ENCODE measurements at places on chromosomes 13 and 19.

GRCh38 chr19:18422530-18423191 is 3.5 kb downstream of the SSBP4 start:
- no peak for DNase-seq

GRCh38 chr13:75872980-75873379 is 236.8 kb downstream of the LMO7 start:
- no peak for DNase-seq

- DNase-seq: no peak
Observed at GRCh38 chr19:6384381-6384780, 8.6 kb downstream of the GTF2F1 start.

GRCh38 chr13:102626928-102627327 is 30.1 kb downstream of the TPP2 start:
- no peak for DNase-seq

DNA sequence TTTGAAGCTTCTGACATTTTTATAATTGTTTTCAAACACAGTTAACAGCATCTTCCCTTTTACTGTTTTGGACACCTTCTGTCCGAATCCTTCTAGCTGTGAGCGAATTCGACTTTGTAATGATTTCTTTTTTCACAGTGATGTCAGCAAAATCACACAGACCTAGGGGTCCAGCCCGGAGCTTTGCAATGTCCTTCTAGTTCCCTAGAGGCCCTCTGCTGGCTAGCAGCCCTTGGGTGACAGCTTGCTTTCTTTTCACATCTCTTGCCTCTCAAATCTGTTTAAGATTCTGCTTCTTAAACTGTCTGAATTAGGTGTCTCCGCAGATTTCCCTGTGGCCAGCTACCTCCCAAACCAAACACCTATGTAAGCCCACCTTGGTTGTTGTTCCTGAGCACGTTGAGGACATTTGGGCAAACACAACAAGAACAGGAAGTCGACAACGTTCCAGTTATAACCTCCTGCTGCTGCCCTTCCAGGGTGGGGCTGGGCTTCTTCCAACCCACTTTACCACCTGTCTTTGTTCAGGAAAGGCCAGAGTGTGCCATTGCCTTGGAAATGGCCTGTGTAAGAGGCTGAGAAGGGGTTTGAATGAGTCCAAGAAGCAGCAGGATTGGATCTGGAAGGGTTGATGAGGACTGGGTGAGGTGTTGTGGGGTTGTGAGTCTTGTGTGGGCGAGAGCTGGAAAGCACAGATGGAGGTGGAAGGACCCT is 123.1 kb downstream of the ATP8A2 start:
- no peak for DNase-seq

GRCh38 chr13:62626771-62627170 is 1211.1 kb upstream of the PCDH20 start:
- DNase-seq: no peak

Measured in stimulated activated CD4-positive, alpha-beta T cell treated with anti-CD3 and anti-CD28 coated beads, Interleukin-2, amount 100 ng/mL, for 4 hours (primary cell).